ENCODE measurements at places on chromosomes 6 and 20.

- DNase-seq, result no peak
Measured at GRCh38 chr6:98812220-98812619, 22.2 kb upstream of the POU3F2 start.

GRCh38 chr6:137970368-137970767 is 103.3 kb downstream of the TNFAIP3 start:
- no peak for DNase-seq

GRCh38 chr20:48667889-48668413 is 159.8 kb downstream of the PREX1 start:
- no peak for DNase-seq

DNA sequence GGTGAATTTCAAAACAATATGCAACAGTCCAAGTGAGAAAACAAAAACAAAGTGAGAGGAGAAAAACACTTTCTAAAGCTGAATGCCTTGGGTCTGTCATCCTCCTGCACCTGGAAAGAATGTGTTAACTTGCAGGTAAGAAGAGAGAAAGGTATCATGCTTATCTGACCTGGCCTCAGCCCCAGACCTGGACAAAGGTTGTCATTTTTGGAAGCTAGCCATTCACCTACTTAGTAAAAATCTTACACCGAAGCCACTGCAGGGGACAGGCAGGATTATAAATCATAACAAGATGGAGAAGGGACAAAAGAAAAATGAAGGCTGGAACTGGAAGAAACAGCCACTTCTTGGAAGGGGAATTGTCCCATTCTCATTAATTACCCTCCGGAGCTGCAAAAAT is 69.4 kb downstream of the GFOD1 start:
- DNase-seq, result no peak

GRCh38 chr6:15526212-15526701 is 136.6 kb downstream of the DTNBP1 start:
- no peak for DNase-seq

GRCh38 chr6:140020207-140020791 is 645.9 kb upstream of the CITED2 start:
- no peak for DNase-seq

DNA sequence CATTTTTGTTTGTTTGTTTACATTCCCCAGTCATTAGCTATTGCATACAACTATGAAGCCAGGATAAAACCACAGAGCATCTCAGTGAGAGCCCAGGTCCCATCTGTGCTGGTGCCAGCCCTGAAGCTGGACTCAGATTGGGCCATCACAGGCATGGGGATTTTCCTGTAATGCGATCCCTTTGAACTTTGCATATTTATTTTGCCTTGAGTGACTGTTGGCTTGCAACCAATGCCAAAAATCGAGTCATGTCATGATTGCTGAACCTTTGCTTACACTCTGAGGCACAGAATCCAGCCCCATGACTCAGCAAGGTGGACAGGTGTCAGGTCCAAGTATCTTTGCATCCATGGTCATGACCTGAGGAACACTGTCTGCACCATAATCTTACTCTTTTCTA is 46.2 kb upstream of the GGTLC1 start:
- no peak for DNase-seq

GRCh38 chr6:6518631-6519427 is 69.7 kb upstream of the LY86 start:
- no peak for DNase-seq

DNA sequence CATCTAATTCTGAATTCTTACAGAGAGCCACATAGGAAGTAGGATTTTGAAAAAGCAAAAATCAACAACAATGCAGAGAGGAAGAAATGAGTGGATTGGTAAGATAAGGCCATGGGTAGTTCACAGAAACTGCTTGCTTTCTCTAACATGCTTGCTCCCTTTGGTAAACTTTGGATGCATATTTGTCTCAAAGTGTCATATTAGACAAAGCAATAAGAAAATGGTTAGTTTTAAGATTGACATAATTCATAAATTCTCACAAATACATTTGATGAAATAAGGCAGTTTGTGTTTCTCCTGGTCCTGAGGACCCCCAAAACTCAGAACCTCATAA is 31.7 kb downstream of the UTRN start:
- DNase-seq, result no peak

GRCh38 chr20:37669062-37669772 is 24.6 kb upstream of the CTNNBL1 start:
- DNase-seq, result peak; percentile 38
